Activated CD8-positive, alpha-beta memory T cell treated with anti-CD3 and anti-CD28 coated beads for 1 hour (primary cell): ENCODE measurements at places on chromosomes 4 and X.

DNA sequence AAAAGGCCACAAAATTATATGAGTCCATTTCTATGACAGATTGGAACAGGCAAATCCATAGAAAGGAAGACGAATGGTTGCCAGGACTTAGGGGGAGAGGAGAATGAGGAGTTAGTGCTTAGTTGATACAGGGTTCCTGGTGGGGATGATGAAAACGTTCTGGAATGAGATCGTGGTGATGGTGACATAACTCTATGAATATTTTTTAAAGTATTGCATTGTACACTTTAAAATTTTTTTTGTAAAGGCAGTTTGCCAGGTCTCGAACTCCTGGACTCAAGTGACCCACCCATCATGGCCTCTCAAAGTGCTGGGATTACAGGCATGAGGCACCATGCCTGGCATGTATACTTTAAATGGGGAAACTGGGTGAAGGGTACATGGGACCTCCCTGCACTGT is 9.9 kb upstream of the CCNQ start:
- DNase-seq = no peak

GRCh38 chrX:119189115-119189514 is 47.0 kb upstream of the PGRMC1 start:
- DNase-seq = no peak

DNA sequence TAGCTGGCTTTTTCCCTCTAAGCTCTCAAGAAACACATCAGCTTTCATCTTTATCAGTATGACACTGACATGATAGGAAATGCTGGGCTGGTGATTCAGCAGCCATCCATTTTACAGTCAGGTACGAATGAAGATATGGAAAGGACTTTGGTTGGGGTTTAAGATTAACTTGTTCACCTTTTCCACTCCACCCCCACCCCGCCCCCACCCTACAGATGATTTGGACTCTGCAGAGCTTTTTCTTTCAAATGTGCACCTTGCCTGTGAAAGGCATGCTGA is 132.6 kb downstream of the AKAP4 start:
- DNase-seq = no peak

- DNase-seq = no peak
Measured at GRCh38 chr4:100075056-100075455, 115.2 kb downstream of the DDIT4L start.

DNA sequence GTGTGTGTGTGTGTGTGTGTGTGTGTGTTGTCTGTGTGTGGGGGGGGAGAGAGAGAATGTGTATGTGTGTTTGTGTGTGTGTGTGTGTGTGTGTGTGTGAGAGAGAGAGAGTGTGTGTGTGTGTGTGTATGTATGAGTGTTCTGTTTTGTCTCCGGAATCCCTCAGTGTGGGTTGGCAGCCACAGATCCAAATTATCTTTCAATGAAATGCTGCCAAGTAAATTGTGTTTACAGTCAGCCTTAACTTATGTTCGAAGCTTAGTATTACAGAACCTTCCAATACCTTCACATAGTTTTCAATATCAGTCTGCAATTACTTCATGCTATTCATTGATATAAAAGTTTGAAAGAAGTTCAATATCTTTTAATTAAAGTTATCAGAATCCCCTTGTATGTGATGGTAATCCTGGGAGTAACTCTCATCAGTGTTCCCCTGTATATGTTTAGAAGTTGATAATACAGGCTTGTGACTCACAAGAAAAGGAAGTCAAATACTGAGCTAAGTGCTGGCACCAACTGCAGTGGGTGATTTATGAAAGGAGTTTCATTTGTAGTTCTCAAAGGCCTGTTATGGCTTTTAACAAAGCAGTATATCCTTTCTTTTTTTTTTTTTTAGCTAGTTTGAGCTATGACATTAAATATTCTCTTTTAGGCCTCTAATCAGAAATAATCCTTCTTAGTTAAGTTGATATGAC is 51.6 kb upstream of the HTR2C start:
- DNase-seq = no peak

DNA sequence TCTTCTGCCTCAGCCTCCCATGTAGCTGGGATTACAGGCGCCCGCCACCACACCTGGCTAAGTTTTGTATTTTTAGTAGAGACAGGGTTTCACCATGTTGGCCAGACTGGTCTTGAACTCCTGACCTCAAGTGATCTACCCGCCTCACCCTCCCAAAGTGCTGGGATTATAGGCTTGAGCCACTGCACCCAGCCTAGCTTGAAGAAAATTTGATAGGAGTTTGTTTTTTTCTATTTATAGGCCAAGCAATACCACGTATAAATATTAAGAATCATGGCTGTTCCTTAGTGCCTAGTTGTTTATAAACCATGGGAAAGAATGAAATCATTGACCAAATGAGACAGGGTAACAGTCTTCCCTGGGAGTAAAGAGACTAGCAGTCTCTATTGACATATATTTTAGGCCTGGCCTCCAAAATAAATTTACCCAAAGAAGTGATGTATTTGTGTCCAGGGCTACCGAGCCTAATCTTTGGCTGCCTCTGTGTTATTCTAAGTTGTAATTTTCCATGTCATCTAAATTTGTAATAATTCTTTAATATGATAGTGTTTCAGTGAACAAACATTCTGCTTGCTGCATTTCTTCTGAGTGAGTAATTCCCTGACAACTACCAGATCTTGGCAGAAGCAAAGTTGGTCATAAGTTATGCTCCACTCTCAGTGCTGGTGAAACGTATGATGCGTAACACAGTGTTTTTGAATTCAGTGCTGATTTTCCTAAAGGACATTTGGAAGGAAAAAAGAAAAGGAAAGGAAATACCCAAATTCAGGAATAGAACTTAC is 10.3 kb downstream of the PKD2 start:
- DNase-seq = no peak

DNA sequence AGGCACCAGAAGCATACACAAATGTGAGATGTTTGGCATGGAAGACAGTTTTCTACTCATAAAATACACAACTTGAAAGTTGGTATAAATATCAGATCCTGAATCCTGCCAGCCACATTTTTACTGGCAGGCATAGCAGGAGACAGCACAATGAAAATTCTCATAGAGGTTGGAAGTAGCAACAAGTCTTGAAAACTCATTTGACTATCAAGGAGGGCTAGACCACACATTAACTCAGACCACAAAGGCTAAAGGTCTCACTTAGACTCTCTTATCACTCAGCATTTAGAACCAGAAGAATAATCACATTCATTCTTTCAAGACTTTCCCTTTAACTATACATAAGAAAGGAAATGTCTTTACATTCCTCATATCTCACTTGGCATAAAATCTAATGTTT is 56.5 kb downstream of the SORBS2 start:
- DNase-seq = no peak

- no peak for DNase-seq
Measured at GRCh38 chr4:169407217-169407845, 136.6 kb upstream of the SH3RF1 start.

DNA sequence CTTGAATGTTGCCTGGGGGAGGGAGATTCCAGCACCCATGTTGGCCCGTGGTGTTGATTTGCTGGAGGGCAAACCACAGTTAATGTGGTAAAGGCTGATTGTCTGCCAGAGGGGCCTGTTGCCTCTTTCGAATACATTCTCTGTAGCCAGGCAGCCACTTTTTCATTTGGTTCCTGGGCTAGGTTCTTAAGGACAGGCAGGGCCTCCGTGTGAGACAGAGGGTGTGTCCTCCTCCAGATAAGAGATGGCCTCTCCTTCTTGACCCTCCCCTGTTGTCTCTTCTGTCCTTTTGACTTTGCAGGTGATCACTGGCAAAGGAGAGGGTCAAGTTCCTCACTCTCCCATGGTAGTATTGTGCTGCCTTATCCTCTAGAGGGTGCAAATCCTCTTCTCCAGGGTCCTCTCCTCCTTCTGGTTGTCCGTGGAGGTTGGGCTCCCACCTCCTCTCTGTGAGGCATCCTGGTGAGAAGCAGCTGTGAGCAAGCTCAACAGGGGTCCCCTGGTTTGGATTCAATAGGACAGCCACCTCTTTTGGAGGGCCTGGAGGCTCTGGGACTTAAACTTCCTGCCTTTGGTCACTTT is 44.9 kb downstream of the ZNF182 start:
- no peak for DNase-seq

- DNase-seq = no peak
Measured at GRCh38 chr4:102791318-102791835, 30.6 kb upstream of the MANBA start.

DNA sequence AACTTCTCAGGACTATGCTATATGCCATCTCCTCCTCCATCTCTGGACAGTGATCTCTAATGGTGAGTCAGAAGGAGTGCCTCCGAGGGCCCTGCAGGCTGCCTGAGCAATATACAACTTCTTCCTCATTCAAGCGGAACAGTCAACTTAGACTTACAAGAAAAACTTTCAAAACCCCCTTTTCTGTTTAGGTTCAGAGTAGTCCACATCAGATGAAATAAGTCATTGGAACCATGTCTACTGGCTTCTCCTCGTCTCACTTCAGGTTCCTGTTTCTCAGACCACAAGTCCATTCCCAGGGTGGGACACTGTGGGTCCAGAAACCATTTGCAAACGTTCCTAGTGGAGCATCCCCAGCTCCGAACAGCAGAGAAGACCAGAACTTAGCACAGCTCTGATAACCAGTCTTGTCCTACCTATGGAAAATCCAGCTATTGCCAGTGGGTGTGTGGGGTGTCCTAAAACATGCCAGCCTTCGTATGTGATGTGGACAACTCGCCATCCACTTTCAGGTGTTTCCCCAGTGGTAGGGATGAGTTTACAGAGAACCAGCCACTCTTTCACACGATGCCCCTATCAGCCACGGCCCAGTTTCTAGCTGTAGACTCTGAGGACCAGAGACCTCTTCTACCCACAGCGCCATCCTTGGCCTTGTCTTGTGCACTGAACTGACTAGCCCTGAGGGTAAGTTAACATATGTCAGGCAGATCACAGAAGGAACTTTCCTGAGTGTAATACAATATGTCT is 32.7 kb upstream of the NKRF start:
- no peak for DNase-seq

GRCh38 chr4:98345838-98346237 is 84.7 kb downstream of the RAP1GDS1 start:
- no peak for DNase-seq

DNA sequence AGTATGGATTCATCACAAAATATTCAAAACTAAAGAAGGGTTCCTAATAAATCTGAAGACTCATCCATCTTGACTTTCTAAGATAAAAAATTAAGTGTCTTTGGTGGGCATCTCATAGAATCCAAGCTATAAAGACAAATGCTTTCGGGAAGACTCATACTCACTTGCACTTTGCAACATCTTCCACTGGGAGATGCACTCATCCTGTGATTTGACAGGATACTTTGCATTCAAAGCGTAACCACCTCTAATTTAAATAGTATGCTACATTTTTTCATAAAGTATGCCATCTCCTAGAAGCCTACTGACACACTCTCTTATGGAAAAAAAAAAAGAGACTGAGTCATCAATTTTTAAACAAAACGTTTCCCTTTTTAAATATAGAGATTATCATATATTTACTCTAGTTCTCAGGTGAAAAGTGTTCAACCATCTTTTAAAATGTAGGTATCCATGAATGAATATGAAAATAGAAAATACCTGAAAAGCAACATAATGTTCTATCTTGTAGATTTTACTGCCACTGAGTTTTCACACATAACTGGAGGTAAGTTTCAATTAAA is 119.6 kb downstream of the KLHL13 start:
- DNase-seq = no peak

DNA sequence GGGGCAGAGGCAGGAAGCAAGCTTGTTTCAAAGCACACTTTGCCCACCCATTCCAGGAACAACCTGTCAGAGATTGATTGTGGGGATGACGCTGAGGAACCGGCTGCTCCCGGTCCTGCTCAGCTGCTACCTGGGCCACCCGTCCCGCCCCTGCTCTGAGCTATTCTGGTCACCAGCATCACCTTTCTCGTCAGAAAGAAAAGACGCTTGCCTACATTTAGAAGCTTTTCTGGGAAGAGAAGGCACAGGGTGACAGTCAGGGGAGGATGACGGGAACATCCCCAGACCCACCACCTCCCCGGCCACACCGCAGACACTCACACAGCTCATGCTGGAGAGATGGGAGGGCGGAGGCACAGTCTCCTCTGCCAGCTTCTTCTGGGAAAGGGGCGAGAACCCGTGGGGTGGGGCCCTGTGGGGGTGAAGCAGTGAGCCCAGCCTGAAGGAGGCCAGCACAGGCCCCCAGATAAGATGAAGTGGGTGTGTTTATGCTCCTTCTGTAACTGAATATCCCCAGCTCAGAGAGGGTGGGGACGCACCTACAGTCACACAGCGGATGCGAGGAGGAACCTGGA is 81.8 kb downstream of the CPZ start:
- no peak for DNase-seq

DNA sequence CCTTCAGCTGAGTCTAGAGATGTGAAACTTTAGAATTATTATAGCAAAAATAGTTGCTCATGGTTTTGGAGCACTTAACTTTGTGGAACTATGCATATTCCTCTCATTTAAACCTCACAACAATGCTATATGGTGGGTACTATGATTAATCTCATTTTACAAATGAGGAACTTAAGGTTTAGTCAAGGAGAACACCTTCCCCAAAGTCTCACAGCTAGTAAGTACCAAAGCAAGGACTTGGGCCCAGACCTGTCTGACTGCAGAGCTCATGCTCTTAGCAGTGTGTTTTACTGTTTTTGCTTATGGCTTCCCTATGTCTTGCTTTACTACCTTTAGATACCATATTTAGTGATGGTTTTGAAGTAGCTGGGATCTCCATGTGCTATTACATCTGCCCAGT is 5.1 kb downstream of the UBE2A start:
- no peak for DNase-seq

- no peak for DNase-seq
Measured at GRCh38 chrX:49976682-49977197, 54.3 kb downstream of the CLCN5 start.

DNA sequence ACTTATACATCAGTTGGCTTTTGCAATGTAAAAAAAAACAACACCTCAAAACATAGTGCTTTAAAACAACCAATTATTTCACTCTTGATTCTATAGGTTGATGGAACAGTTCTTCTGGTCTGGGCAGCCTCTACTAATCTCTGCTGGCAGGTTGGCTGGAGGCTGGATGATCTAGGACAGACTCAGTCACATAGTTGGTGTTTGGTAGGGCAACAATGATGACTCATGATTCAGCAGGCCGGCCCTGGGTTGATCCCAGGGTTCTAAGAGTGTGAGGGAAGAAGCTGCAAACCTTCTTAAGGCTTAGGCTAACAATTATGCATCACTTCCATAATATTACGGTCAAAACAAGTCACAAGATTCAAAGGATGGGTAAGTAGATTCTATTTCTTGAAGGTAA is 558.2 kb downstream of the ZNF674 start:
- no peak for DNase-seq

GRCh38 chrX:38214551-38215531 is 5.8 kb downstream of the SRPX start:
- DNase-seq = no peak

DNA sequence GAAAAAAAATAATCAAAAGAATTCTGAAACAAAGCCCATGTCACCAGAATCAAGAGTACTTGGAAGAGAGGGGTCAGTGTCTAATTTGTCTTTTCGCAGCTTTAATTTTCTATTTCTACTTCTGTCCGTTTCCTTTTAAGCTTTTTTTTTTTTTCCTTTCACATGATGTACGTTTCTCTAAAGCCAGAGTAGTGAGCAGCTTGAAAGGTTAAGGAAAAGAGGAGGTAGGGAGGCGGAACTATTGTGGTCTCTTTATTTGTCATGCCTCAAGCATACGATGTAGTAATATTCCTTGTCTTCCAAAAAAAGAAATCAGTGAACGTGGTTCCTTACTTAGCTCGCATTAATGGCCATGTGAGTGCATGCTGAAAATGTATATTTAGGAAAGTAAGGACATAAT is 311.5 kb downstream of the TENM3 start:
- no peak for DNase-seq

- DNase-seq = no peak
Measured at GRCh38 chrX:134782796-134783195, 124.5 kb upstream of the PLAC1 start.

- DNase-seq = no peak
Measured at GRCh38 chr4:17134565-17134964, 236.1 kb upstream of the LDB2 start.
